Activated T-helper 1 cell treated with anti-CD3 and anti-CD28 coated beads, Interleukin-12 subunit alpha, Interleukin-12 subunit beta, Interleukin-2, Interleukin-4 antibody, amounts not matched to agents 30 ng/mL and 10 ng/mL and 1 ng/mL, durations not matched to agents 14 hours and 24 hours and 36 hours (primary cell): ENCODE measurements at places on chromosomes 2 and 18. TPM values are rescaled to one million over a fixed set of nuclear protein-coding genes. Genes with fewer than 3 reads are reported as not detected.

Gene TRABD2A
- total RNA-seq, result 62.1 and 62.2 TPM in 2 replicates

Gene CPS1
- total RNA-seq, result 0.18 and 0.73 TPM in 2 replicates

Gene RAPGEF4
- total RNA-seq, result 0.31 and 0.42 TPM in 2 replicates

Gene DNER
- not detected in 2 replicates for total RNA-seq

Gene PLA2R1
- not detected in 2 replicates for total RNA-seq

Gene EDAR
- total RNA-seq, result 1.9 and 2.3 TPM in 2 replicates

Gene CHRNG
- not detected in 2 replicates for total RNA-seq

Gene MLPH
- not detected in 2 replicates for total RNA-seq

DNA sequence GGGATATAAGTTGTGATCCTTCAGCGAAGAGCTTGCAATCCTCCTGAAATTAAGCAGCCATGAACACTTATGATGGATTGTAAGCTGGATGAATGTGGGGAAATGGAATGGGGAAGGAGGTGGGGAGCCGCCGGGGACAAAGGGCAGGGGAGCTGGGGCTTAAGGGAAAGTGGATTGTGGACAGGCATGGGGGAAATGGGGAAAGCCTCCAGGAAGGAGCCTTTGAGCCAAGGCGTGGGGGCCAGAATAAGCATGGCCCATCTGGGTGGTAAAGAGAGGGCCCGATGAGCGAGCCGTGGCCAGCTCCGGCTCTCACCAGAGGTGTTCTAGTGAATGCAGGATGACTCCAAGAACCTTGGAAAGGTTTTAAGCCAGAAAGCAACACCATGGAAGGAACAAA lies 124.0 kb downstream of the SMAD7 start:
- no peak for DNase-seq

DNA sequence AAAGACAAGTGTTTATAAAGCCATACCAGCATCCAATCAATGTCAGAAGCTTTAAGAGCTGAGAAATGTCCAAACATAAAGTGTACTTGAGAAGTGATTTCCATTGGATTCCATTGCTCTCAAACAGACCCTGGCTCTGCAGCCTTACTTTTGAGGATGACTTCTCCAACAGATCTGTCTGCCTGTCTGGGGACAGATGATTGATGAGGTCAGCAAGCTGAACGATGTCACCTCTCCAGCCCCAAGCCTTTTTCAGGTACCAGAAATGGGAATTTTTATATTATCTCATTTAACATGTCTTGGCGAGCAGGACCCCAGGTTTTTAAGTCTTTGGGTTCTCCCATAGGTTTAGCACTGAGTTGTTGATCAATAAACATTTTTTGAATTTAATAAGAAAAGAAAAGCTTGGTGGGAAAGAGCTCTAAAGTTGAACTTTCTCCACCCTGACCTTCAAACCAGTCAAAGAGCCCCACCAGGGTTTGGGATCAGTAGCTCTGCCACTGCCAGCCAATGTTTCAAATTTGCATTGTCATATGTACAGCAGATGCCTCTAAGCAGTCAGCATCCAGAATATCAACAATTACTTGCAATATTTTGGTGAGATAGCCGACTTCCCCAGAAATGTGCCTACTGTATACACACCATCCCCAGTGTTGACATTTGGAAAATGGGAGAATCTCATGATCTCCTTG lies 22.5 kb downstream of the PTPN18 start:
- DNase-seq, result no peak

GRCh38 chr2:181677912-181678586 lies 2.3 kb downstream of the NEUROD1 start:
- peak; percentile 61 for DNase-seq

DNA sequence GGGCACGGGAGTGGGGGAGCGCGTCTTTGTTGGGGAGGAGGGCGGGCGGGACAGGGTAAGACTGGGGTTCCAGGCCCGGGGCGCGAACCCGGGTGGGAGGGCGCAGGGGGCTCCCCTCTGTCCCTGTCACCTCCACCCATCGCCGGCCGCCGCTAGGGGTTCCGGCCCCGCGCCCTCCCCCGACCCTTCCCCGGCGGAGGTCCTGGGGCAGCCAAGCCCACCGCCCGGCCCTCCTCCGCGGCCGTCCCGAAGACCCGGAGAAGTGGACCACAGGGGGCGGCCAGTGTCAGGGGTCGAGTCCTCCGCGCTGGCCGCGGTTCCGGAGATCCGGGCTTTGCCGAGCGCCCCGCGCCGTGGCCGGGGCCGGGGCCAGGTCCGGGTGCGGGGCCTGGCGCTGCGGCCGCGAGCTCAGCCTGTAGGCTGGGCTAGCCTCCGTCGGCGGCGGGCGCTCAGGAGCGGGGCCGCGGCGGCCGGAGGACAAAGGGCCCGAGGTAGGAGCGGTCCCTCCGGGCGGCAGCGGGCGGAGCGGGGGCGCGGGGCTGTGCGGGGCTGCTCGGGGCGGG lies 16.6 kb upstream of the E2F6 start:
- no peak for DNase-seq

GRCh38 chr2:108403494-108403893 lies 25.7 kb downstream of the SULT1C4 start:
- DNase-seq, result no peak

DNA sequence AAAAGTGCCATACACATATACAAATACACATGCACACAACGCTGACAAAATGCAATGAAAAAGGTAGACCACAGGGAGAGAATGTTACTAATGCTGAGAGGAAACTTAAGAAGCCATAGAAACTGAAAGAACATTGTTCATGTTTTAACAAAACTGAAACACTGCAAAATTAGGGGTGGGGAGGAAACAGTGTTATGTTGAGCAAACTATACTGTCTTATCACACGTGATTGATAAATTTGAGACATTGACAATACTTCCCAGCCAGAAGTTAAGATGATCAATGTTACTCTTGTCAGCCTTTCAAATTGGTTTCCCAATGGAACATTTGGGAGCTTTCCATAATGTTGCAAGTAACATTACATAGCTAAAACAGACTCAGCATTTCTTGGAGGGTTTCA lies 165.5 kb downstream of the L3MBTL4 start:
- DNase-seq, result no peak

DNA sequence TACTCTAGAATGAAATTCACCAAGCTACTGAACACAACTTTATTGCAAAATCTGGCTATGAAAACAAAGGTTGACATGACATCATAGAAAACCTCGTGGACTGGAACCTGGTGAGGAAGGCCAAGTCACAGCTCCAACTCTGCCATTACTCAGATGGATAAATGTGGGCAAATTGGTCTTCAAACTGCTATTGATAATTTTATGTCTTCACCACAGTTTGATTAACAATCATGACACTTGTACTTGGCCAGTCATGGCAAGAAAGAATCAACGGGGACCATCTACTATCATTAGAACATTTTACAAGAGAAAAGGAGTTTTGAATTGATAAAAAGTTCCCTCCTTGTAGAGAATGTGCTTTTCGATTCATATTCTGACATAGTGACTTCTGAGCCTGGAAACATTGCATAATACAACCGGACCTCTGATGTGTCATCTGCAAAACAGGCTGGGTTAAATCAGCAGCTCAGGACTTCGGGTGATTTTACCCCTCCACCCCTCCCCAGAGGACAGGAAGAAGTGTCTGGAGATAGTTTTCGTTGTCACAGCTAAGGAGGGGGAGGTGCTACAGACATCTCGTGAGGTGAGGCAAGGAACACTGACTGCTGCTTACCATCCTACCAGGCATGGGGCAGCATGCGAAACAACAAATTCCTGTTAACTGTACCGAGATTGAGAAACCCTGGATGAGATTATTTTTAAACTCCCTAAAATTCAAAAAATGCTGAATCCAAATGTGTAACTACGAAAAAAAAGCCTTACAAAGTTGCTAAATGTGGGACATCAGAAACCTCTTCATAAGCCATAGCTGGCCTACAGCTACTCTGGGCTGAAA lies 8.4 kb downstream of the L3MBTL4 start:
- no peak for DNase-seq

DNA sequence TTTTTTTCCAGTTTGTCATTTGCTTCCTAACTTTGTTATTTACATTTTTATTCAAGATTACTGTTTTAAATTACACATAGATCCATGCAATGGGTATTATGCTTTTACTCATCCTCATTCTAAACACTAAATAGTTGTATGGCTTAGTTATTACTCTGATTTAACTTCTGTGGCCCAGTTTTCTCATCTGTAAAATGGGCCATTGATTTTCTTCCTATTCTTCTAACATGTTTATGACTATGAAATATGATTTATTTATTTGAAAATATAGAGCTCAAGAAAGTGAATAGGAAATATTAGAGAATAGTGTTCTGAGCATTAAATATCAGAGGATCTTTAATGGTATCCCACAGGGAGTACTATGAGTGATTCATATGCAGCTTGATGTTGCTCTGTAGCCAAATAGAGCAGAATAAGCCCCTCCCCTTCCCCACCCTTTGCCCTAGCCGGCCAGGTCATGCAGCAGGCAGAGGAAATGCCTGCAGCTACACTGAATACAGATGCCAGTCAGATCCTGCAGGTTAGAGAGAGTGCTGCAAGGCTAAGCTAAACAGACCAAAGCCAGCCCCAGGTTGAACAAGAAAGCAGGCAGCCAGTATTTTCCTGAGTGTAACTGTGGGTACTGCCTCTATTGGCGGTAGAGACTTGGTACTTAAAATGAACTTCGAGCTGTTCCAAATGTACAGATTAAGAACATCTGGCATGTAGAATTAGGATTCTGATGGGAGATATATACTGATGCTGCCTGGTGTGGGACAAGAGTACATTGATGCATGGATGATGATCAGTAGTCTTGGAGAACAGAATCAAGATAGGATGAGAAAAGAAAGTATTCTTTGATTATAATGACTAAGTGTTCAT lies 11.7 kb upstream of the ACYP2 start:
- no peak for DNase-seq

- DNase-seq, result no peak
Observed at GRCh38 chr18:57347784-57348183, 4.6 kb upstream of the ST8SIA3 start.

- DNase-seq, result no peak
Observed at GRCh38 chr2:100236166-100236565, 86.1 kb downstream of the LONRF2 start.

- DNase-seq, result no peak
Observed at GRCh38 chr2:9030841-9031240, 27.4 kb upstream of the MBOAT2 start.

- no peak for DNase-seq
Observed at GRCh38 chr2:21787941-21788340, 664.2 kb downstream of the TDRD15 start.

DNA sequence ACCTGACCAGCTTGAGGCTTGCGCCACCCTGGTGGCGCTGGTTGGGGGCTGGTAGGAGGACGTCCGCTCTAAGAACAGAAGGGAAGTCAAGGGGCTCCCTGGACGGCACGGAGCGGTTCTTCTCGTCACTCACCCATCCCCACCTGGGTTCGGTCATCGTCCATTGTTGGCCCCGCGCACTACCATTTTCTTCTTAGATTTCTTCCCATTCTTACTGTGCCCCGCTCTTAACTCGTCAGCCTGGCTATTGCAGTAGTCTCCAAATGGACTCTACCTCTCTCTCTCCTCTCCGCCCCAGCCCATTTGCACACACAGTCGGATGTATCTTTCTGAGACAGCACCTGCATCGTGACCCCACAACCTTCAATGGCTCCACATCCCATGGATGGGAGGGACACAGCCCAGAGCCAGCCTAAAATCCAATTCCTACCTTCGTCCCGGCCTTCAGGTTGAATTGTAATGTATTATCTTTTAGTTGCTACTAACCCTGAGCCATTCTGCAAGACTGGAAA lies 814 bp upstream of the RAB1A start:
- DNase-seq, result no peak

DNA sequence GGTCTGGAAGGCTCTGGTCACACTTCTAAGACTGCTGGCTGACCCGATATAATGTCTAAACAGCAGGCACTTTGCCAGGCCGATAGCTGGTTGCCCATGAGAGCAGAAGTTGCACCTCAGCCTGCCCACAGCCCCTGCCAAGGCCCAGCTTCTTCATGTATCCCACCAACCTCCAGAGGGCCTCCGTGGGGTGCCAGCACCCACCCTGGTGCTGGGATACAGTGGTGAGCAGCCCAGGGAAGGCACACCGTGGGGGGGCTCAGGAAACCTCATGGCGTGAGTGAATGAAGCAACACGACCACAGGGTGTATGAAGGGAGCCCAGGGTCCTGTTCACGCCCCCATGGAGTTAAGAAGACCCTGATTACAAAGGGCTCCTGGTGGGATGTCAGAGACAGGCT lies 16.2 kb upstream of the GLI2 start:
- no peak for DNase-seq

GRCh38 chr2:240211096-240211495 lies 70.6 kb upstream of the OTOS start:
- no peak for DNase-seq

DNA sequence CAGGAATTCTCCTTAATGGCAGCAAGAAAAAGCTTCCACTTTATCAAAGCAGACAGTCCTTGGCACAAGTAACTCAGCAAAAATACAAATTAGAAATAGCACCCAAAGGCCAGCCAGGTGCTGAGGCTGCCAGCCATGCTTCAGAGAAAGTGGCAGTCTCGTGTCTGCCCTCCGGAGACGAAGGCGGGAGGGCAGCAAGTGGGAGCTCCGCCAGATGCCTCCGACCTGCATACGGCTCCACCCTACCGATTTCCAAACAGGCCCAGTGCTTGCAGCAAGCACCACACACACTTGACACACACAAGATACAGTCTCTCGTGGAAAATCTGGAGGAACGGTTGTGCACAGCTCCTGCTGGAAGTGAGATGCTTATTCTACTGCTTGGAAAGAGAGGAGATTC lies 134.9 kb upstream of the REV1 start:
- DNase-seq, result no peak

- no peak for DNase-seq
Observed at GRCh38 chr2:172986040-172986439, 89.6 kb upstream of the MAP3K20 start.

GRCh38 chr2:205073433-205074020 lies 528.3 kb downstream of the PARD3B start:
- no peak for DNase-seq

- no peak for DNase-seq
Observed at GRCh38 chr18:7388741-7389140, 157.9 kb downstream of the LRRC30 start.

- DNase-seq, result no peak
Observed at GRCh38 chr2:178886006-178886405, 78.8 kb upstream of the TTN start.

- DNase-seq, result no peak
Observed at GRCh38 chr2:118614841-118615271, 232.6 kb downstream of the EN1 start.

GRCh38 chr2:239150125-239151011 lies 250.5 kb downstream of the HDAC4 start:
- no peak for DNase-seq

DNA sequence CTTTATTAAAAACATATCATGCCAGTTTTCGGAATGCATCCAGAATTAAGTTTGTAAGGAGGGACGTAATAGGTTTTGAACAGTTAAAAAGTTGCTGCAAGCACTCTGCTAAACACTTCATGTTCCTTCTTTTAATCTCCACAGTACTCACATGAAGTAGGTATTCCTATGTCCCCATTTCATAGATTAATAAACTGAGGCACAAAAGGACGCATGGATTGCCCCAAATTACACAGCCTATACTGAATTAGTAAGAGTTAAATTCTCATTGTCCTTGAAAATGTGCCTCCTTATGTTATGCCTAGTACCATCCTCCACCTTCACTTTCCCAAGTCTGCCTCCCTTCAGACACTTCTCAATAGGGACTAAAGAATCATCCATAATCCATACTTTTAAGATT lies 358.9 kb upstream of the ATP5MC3 start:
- DNase-seq, result no peak
